ENCODE measurements at places on chromosomes 3 and 15.

DNA sequence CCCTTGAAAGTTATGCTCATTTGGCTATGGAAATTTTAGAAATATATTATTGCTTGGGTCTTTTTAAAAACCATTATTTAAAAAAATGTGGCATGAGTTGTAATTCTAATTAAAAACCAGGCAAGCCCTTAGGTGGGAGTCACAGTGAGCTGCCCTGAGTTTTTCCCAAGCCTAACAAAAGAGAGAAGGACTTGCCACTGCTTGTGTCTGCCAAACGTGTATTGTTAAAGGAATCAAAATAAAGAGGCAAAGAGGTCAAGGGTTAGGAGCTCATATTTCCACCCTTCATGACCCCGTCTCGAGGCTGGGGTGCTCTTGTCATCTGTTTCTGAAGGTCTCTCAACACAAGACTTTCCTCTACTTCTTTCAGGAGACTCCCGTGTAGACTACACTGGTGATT lies 321.1 kb downstream of the ZIC1 start:
- DNase-seq: no peak

GRCh38 chr15:48374472-48374871 lies 43.2 kb downstream of the DUT start:
- DNase-seq: no peak

GRCh38 chr15:101025896-101026631 lies 106.9 kb downstream of the LRRK1 start:
- no peak for DNase-seq

DNA sequence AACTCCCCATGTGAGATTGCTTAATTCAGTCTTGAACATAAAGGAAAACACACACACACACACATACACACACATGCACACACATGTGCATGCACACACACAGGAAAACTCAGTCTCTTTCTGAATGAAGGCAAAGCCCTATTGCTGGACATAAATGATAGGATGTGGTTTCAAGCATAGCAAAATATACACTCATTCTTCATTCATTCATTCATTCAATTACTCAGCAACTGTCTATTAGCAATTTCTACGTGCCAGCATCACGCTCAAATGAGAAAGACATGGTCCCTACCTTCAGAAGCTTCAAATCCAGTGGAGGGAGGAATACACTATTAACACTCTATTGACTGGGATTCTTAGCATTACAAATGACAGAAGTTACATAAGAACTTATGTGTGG lies 41.8 kb upstream of the UBE2E2 start:
- no peak for DNase-seq

- no peak for DNase-seq
Observed at GRCh38 chr3:171901615-171902312, 58.6 kb downstream of the TMEM212 start.

- no peak for DNase-seq
Observed at GRCh38 chr3:140023616-140024530, 88.9 kb downstream of the CLSTN2 start.

GRCh38 chr3:32841867-32842470 lies 24.2 kb downstream of the TRIM71 start:
- peak; percentile 19 for DNase-seq

DNA sequence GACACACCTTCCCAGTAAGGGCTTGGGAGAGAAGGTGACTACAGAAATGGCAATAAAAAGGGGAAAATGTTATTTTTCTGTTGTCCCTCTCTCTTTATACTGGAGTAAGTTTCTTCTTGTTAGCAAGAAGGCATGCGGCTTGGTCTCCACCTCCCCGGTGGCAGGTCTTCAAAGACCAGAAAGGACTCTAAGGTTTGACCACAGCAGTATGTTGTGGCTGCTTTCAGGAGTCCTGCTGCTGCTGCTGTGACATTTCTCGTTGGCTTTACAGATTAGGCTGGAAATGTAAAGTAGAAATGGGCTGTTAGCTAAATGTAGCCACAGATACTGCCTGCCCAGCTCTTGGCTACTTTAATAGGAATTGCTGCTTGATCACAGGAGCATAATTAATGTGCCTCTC lies 175.8 kb upstream of the ZBTB20 start:
- DNase-seq: no peak

- no peak for DNase-seq
Observed at GRCh38 chr15:59013246-59013873, 25.9 kb downstream of the RNF111 start.

DNA sequence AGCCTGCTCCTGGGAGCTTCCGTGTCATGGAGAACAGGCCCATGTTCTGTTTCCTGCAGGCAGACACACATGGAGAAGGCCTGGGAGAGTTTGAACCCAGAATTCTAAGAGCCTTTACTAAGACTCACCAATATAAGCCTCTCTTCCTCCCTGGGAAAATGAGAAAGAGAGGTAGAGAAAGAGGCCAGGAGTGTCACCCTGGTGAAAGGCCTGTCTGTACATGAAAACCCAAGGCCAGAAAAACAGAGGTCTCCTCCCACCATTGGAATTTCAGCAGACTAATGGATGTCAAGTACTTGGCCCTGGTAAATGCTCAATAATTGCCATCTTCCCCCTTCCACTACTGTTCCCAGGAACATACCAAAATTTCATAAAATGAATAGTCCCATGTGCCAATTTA lies 117.6 kb downstream of the TOP2B start:
- no peak for DNase-seq

DNA sequence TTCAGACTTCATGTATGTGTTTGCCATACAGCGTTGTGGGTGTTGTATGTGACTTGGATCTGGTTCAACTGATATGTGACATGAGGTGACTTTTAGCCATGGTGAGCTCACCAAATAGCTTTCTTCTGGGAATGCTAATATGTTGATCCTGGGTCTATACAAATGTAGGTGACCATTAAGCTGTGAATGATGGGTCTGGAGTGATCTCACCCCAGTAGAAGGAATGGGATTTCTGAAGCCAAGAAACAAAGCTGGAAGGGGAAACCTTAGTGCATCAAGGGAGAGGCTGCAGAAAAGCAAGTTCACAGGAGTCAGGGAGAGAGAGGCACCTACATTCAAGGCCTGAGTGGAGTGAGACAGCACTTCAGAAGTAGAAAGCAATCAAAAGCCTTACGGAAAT lies 421.0 kb upstream of the THRB start:
- no peak for DNase-seq

DNA sequence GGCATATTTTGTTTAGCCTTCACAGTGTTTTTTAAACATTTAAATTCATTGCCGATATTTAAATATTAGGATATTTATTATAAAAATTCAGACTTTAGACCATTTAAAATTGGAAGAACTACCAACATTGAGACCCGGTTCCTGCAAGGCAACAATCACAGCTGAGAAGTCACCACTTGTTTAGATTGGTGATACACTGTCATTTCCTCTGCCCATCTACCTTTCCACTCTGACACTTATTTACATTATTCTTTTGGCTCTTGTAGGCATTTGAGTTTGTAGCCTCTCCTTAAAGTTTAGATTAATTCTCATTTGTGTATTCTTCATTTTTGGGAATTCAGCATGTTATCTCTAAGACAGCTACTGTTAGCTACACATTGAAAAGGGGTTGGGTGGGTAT lies 10.3 kb upstream of the IL20RB start:
- DNase-seq: no peak

GRCh38 chr3:193132241-193132640 lies 108.8 kb upstream of the PLAAT1 start:
- DNase-seq: no peak

DNA sequence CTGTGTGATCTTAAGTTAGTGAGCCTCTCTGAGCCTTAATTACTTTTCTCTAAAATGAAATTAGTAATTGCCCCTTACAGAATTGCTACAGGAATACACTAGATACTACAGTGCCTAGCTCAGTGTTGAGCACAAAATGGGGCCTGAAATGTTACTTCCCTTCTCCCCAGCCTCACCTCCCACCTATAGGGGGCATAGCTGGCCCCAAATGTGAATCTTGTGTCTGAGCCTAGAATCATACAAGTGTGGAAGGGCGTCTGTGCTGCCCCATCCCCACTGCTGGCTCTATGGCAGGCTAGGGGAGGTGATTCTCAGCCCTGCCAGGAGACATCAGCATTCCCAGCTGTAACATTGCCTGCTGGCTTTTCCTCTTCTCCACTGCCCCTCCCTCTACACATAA lies 42.7 kb downstream of the IFT122 start:
- no peak for DNase-seq

GRCh38 chr15:78216276-78217104 lies 17.9 kb downstream of the ACSBG1 start:
- DNase-seq: no peak

GRCh38 chr3:126065876-126066275 lies 18.0 kb downstream of the SLC41A3 start:
- no peak for DNase-seq

DNA sequence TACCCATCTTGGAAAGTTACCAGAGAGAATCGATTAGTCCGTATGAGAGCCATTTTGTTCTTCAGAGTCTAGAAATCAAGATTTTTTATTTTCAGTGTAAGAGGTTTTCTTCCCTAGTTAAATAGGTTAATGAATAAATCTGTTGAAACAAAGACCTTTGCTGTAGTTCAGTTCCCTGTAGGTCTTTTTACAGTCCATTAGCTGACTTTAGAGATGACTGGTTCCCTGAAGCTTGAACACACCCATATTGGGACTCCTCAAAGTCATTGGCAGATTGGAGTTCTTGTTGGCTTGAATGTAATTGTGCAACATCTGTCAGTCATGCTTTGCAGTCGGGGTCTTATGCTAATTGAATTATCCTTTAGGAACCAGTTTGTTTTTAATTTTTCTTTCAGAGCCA lies 45.3 kb downstream of the SEMA6D start:
- DNase-seq: no peak
